ENCODE measurements at places on chromosomes 1 and 21.
A peak's percentile ranks its signal among the peaks of the same experiment; 100 is the strongest.

GRCh38 chr21:17585875-17586450 is 26.7 kb downstream of the BTG3 start:
- peak; percentile 51 for DNase-seq

GRCh38 chr1:74812180-74812541 is 79.2 kb downstream of the TYW3 start:
- no peak for DNase-seq

GRCh38 chr1:82587371-82587770 is 786.6 kb downstream of the ADGRL2 start:
- DNase-seq = peak; percentile 49

- no peak for DNase-seq
Observed at GRCh38 chr1:231786126-231786525, 159.5 kb downstream of the DISC1 start.

- no peak for DNase-seq
Observed at GRCh38 chr1:38006008-38006828, 904 bp upstream of the FHL3 start.
